ENCODE measurements at places on chromosomes 2 and 18.

DNA sequence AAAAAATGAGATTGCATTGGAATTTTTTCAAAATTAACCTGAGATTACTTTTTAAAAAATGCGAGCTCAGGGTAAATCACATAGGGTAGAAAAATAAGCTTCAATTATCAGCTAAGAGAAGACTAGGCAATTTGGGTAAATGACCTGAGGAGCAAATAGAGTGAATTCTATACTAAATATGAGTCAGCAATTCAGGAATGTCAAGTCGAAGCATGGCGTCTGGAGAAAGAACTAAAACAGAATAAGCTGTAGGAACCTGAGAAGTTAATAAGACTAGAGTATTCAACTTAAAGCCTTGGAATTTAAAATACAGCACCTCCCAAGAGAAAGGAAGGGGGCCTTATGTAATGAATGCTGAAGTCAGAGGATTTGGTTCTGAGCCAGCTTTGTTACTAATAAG, 487.0 kb downstream of the SUCLG1 start:
- DNase-seq, result no peak

GRCh38 chr2:118940486-118941120, 1.4 kb upstream of the MARCO start:
- DNase-seq, result no peak

- no peak for DNase-seq
These were observed 194.5 kb downstream of the LOXHD1 start for GRCh38 chr18:46462523-46462922.

DNA sequence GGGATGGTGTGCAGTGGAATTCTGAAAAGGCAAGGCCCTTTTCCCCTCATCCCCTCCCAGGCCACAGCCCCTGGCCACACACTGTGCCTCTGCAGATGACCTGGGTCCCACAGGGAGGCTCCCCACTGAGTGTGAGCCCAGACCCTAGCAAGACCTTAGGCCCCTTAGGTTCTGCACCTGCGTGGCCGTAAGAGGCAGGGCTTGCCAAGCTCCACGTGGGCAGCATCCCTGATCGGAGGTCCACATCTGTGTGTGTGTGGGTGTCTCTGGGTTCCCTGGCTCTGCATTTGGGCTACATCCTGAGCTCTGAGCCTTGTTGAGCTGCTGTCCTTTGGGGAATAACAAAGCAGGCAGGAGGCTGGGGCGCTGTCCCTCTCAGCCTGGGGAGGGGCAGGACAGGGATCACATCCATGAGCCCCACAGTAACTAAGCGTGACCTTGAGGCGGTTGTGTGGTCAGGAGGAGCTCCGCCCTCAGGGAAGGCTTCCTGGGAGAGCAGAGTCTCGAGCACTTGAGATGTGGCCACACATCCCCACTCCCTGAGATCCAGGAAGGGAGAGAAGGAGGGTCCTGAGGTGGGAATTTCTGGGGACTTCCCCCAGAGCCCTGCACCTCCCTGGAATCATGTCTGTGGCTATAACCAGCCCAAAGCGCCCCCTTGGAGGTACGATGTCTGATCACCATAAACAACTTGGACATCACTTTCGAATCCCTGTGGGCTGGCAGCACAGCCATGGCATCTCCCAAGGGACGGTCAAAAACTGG, 84.8 kb downstream of the STPG4 start:
- DNase-seq, result no peak

GRCh38 chr2:23789012-23789411, 137.9 kb downstream of the ATAD2B start:
- no peak for DNase-seq

GRCh38 chr2:179636995-179637394, 224.4 kb downstream of the ZNF385B start:
- DNase-seq, result no peak

GRCh38 chr18:8709248-8710059, 4.1 kb downstream of the MTCL1 start:
- no peak for DNase-seq

GRCh38 chr2:23843051-23843976, 83.6 kb downstream of the ATAD2B start:
- DNase-seq, result no peak

DNA sequence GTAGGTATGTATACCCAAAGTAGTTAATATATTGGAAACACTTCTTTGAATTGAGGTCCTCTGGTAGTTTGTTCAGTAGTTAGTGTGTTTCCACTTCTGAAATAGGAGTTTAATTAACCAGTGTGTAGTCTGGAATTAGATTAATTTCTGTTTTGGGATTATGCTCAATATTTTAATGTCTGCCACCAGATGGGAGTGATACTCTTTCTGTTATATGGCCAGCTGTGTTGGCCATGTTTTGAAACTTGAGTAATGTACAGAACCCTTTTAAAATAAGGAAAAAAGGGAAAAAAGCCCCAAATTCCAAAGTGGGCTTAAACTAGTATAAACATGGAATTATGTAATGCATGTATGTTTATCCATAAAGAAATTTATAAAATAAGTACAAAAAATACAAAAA, 147.7 kb downstream of the CTNNA2 start:
- DNase-seq, result no peak

DNA sequence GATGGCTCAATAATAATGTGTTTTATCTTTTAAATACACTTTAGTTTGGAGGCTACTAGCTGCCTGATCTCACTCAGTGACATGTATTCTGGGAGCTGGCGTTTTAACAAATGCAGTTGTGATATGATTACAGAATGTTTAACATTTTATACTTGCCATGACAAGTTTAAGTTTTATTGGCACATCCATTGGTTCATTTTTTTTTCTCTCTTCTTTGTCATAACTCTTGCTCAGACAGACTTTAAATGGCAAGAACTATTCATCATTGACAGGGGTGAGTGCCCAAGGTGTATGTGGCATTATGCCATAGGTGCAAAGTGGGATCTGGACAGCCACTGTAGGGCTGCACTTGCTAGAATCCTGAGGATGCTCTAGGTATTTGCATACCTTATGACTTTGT, 72.1 kb upstream of the MYL1 start:
- DNase-seq, result no peak

DNA sequence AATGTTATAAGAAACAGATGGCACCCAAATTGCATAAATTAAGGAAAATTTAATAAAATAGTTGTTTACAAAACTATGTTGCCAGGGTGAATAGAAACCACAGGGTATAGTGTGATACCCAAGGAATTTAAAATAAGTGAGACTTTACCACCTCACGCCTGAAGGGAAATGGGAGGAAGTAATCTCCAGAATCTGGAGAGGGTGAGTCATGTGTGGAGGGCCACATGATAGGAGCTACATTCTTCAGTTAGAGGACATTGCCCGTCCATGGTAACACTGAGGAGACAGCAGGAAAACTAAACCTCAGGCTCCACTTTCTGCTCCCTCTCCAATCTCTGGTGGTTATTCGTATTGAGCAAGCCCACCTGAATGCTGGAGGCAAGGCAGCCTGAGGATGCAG, 97.2 kb upstream of the NXPH2 start:
- DNase-seq, result no peak

DNA sequence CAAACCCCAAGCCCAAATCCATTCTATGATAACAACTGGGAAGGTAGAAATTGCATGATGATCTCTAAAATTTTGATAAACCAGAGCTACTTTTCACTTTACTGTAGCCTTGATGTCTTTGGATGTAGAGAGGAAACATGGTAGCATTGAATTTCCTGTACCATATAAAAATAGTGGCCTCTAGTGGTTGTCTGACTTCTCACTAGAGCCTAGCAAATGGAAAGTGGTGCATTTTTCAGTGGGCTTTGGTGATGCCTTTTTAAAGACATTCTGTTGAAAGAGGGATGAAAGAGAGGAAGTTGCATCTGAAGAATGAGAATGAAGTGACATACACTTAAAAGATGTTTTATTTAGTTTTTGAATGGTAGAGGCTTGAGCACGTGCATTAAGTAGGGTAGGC, 662.2 kb downstream of the XIRP2 start:
- DNase-seq, result no peak

GRCh38 chr2:64831134-64831976, 157.8 kb upstream of the SLC1A4 start:
- peak; percentile 35 for DNase-seq

DNA sequence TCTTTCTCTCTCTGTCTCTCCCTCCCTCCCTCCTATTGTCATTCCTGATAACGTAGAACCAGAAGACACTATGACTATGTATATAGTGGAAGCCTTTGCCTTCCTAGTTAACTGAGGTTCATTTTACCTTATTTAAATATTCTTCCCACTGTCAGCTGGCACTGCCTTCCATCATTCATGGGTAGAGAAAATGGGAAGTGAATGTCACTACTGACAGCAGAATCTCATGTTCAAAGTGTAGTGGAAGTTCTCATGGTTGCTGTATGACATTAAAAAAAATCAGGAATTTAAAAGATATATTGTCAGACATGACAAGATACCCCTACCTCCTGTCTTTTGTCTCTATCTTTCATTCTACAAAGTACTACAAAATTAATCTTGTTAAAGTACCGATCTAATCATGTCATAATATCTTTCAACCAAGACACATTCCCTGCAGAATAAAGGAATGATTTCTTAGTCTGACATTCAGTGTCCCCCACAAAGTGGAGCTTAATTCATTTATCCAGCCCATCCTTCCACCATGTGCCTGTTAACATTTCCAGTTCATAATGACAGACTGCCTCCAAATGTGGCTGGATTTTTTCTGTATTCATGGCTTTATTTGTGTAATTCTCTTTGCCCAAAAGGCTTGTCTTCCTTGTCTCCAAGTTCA, 250.1 kb upstream of the CDH20 start:
- DNase-seq, result no peak

DNA sequence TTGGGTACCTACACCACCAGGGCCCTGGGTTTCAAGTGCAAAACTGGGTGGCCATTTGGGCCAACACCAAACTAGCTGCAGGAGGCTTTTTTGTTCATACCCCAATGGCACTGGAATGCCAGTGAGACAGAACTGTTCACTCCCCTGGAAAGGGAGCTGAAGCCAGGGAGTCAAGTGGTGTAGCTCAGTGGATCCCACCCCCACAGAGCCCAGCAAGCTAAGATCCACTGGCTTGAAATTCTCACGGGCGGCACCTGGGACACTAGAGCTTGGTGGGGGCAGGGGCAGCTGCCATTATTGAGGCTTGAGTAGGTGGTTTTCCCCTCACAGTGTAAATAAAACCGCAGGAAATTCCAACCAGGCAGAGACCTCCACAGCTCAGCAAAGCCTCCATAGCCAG, 46.0 kb upstream of the FAM110C start:
- no peak for DNase-seq

- DNase-seq, result no peak
These were observed 41.3 kb upstream of the ASB18 start for GRCh38 chr2:236305531-236305930.

- no peak for DNase-seq
These were observed 151.2 kb upstream of the CCDC68 start for GRCh38 chr18:55110436-55110835.

- no peak for DNase-seq
These were observed 11.6 kb downstream of the GLI2 start for GRCh38 chr2:120747281-120747680.

DNA sequence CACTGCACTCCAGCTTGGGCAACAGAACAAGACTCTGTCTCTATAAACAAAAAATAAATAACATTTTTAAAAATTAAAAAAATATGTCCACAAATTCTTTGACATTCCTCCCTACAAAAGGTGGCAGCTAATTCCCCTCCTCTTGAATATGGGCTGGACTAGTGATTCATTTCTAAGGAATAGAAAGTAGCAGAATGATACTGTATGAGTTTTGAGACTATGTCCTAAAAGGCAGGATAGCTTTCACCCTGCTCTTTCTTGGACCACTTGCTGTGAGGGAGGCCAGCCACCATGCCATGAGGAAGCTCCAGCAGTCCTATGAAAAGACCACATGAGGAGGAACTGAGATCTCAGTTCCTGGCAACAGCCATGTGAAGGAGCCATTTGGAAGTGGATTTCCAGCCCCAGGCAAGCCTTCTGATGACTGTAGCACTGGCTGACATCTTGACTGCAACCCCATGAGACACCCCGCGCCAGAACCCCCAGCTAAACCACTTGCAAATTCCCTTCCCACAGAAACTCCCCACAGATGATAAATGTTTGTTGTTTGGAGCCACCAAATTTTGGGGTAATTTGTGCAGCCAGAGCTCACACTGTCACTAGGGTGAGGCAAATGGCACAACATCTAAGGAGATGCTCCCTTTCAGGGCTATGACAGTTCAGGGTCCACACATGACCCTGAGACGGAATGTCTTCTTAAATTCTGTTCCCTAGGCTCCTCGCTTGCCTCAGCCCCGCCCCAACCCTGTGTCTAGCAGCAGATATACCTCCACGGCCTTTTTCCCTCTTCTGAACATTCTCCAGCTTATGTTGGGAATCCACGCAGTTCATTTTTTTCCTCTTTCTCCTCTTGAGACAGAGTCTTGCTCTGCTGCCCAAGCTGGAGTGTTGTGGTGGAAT, 17.1 kb upstream of the ATOH8 start:
- no peak for DNase-seq

- no peak for DNase-seq
These were observed 8.5 kb upstream of the PRELID3A start for GRCh38 chr18:12399231-12399630.

- no peak for DNase-seq
These were observed 820 bp upstream of the MATN3 start for GRCh38 chr2:20013126-20013849.

- no peak for DNase-seq
These were observed 85.9 kb downstream of the HRH4 start for GRCh38 chr18:24546307-24546706.

- no peak for DNase-seq
These were observed 593 bp upstream of the NRBP1 start for GRCh38 chr2:27427863-27428212.

DNA sequence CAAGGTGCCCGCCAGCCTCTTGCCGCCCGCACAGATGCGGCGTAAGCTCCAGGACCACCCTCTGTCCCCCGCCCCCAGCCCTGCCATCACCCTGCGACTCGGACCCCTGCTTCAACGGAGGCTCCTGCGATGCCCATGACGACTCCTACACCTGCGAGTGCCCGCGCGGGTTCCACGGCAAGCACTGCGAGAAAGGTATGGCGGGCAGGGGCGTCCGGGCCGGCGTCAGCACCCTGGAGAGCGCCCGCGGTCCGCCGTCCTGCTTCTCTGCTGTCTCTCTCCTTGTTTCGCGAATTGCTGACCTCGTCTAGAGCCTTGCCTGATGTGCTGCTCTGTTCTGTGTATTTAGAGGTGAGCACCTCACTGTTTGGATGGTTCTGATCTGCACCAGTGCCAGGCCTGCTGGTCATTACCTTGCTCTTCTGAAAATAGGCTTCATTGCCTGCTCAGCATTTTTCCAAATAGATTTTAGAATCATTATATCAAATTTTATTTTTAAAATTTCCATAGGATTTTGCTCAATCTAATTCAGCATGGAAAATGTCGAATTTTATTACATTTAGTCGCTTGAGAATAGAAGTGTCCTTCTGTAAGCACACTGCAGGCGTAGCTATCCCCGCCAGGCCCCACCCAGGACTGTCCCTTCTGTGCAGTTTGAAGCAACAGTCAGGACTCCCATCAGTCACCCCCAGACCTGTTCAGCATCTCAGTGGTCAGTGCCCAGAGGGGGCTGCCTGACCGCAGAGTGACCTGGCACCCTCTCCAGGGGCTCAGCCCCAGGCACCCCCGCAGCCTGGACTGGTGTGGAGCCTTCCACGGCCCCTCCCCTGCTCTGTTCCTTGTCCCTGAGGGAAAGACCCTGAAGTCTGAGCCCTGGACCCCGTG, 51.6 kb downstream of the SNED1 start:
- no peak for DNase-seq
